ENCODE measurements at places on chromosomes 3 and 15.

- no peak for DNase-seq
Observed at GRCh38 chr3:113124256-113124830, 87.0 kb upstream of the BOC start.

- DNase-seq, result no peak
Observed at GRCh38 chr3:54951405-54951804, 23.5 kb upstream of the LRTM1 start.

GRCh38 chr3:107201146-107201545 lies 176.1 kb upstream of the CCDC54 start:
- DNase-seq, result no peak

DNA sequence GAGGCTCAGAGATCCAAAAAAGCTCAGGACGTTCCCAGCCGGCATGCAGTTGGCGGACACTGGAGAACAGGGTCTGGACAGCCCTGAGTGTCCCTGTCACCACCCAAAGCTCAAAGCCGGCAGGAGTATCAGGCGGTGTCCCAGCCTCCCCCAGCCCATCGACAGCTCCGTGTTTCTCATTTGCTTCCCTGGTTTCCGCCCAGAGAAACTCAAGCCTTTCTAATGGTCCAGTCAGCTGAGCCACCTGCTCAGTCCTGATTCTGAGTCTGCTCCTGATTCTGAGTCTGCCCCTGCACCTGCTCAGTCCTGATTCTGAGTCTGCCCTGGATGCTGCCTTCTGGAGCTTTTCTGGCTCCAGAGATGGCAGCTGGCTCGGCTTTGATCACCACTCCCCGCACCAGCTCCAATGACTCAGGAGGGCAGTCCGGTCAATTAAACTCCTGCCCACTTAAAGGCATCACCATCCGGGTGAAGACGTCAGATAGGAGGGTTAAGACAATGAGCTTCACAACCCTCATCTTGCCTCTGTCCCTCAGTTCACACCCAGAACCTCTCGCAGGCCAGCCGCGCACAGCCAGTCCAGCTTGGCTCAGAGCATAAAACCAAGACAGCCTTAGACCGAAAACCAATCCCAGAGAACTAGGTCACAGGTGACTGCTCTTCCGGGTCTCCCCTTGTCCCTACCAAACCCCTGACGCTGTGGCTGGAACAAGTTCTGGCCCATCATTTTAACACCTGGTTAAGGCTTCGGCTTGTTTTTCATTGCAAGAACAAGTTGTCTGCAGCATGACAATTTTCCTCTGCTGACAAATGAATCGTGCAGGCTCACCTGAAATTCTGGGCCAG lies 6.8 kb downstream of the PCSK6 start:
- no peak for DNase-seq

DNA sequence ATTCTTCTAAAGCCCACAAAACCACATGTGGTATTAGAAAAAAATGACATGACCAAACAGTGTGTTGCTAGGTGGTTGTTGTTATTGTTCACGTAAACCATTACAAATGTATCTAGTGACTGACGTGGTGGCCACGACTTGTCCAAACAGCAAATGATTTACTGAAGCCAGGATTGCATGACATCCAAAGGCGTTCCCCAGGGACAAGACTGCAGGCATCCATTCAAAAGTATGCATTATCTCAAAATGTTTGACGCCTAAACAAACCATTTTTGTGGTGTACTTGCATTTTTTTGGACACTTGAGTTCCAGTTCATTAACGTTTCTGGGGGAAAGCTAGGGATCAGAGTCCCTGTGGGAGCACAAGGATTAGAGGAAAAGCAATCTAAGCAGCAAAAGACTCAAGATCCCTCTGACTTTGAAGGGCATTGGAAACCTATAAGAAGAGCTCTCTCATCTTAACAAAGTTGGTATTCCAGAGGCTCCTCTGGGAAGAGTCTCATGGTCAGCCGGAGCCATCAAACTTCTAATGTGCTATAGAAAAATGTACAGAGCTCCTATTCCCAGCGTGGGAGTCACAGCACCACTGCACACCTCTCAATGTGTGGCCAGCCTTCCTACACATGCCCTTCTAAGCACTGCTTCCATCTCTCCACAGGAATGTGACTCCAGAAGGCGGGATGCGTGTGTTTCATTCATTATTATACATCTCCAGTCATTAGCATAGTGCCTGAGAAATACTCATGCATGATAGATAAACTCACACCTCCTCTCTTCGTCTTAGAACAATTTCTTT lies 62.9 kb downstream of the FBN1 start:
- no peak for DNase-seq

DNA sequence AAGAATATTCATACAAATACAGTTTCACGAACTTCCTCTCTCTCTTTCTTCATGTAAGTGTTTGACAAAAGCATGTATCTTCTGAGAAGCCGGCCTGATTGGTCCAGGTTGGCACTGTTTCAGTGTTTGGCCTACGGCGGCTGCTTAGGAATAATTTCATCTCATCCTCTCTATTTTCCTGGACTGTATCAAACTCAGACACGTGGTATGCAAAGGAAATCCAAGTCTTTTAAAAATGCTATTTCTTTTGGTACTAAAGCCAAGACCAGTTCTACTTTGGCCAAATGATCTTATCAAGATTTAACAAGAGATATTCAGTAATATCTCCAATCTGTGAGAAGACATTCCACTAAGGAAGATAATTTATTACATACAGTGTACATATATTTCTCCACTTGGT lies 152.8 kb downstream of the TIGIT start:
- DNase-seq, result no peak

DNA sequence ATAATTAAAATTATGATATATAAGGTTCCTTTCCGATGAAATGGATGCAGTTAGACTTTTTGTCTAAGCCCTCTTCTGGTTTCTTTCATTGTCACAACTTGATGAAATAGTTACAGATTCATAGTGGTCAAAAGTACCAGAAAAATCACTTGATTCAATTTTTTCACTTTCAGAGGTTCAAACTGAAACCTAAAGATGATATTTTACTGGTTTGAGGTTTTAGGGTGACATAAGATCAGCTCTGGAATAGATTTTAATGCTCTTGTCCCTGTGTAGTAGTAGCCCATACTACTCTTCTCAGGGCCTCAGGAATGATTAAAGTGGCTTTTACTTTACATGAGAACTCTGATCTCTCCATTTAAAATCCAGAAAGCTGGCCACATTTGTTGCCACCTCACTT lies 479.1 kb upstream of the ZNF717 start:
- DNase-seq, result no peak

DNA sequence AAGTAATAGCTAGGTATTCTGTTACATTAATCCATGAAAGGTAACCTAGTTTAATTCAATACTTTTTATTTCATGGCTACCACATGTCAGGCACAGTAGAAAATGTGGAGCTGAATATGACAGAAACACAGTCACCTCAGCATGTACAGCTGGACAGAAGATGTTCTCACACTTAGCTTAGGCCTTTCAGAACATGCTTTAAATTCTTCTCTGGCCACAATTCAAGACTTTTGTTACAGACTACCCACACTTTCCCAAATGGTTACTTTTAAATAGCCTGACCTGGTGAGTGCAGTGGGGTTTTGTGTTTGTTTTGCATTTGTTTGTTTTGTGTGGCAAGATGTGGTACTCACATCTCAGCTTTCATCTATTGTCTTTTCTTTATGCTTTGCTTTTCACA lies 1079.5 kb downstream of the IGSF11 start:
- no peak for DNase-seq

GRCh38 chr3:178947738-178948137 lies 123.9 kb downstream of the ZMAT3 start:
- DNase-seq, result no peak

- no peak for DNase-seq
Observed at GRCh38 chr3:126858401-126858800, 124.5 kb upstream of the PLXNA1 start.

DNA sequence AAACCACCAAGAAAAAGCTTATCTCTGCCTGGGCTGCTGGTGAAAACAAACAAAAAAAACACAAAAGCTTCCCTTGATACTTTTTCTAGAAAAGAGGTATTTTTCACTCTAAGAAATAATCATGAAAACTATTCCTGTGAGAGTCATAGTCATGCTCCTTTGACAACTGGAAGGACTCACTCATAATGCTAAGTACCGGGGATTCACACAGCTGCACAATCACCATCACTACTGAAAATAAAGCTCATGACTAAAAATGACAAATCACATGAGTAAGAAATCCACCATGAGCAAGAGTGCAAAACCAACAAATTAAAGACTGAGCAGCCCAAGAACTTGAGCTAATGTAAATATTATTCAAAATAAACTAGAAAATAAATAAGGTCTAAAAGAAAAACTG lies 10.6 kb upstream of the POU1F1 start:
- no peak for DNase-seq

- DNase-seq, result peak; percentile 2
Observed at GRCh38 chr15:71448688-71449114, 333.4 kb downstream of the THSD4 start.

DNA sequence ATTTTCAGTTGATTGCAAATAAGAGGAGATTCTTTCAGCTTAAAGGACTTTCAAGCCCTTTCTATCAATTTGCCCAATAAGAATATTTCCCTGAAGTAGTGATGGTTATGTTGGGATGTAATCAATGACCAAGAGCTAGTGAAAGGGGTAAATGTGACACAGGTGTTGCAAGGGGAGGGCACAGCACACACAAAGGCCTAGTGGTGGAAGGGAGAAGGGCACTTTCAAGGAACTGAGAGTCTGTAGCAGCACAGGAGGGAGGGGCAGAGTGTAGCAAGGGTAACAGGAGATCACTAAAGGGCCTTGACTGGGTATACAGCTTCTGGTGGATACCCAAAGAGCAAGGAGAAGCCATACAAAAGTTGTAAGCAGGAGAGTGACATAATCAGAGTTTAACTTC lies 217.8 kb upstream of the ARHGEF26 start:
- no peak for DNase-seq

DNA sequence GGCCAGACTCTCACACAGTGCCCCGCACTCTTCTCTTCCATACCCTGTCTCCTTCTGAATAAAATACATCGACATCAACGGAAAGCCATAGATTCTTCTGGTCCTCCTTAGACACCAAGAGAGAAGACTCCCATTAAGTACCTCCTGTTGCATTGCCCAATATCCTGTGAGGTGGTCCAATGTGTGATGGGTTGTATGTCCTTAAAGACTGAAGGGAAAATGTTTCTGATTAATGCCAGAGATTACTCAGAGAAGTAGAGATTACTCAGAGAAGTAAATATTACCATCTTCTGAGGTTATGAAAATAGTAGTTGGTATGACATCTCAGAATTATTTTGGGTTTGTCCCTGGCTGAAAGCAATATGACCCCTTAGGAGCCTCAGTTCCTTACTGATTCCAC lies 60.8 kb upstream of the GALNT15 start:
- DNase-seq, result no peak

- DNase-seq, result no peak
Observed at GRCh38 chr15:39513936-39514335, 66.9 kb upstream of the THBS1 start.

- DNase-seq, result no peak
Observed at GRCh38 chr3:109045271-109046040, 72.5 kb downstream of the MORC1 start.

DNA sequence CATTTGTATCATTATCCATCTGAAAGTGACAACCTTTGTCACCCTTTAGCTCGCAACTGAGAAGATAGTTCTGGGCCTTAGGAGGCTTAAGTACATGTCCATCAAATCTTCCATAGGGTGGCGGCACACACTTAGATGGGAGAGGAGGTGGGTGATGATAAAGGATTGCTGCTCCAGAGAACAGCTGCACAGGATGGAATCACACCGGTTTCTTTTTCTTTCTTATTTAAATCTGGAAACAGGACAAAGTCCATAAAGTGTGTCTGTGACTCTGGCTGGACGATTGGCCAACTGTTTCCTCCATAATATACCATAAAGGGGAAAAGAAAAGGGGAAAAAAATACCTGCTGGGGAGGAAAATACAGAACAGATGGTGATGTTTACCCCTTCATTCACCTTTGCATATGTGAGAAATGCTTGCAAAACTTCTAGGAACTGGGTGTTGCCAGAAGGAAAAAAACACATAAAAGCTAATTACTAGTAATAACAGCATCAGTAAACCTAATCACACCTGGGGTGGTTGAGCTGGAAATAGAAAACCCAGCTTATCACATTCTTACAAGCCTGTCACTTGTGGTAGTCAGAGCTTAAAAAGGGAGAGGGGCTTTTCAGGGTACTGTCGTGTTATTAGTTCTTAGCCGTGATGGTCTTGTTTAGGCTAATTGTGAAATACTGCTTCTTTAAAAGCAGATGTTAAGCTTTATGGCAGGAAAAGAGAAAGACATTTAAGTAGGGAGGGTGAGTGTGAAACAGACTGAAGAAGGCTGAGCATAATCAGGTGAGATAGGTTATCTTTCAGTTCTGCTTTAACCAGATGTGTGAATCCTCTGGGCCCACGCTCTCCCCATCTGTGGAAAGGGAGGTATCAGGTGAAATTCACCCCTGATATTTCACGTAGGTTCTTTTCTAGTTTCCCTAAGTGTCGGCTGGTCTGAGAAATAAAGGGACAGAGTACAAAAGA lies 16.7 kb downstream of the C2CD4A start:
- no peak for DNase-seq

GRCh38 chr3:140953028-140953960 lies 11.7 kb downstream of the SLC25A36 start:
- DNase-seq, result no peak

DNA sequence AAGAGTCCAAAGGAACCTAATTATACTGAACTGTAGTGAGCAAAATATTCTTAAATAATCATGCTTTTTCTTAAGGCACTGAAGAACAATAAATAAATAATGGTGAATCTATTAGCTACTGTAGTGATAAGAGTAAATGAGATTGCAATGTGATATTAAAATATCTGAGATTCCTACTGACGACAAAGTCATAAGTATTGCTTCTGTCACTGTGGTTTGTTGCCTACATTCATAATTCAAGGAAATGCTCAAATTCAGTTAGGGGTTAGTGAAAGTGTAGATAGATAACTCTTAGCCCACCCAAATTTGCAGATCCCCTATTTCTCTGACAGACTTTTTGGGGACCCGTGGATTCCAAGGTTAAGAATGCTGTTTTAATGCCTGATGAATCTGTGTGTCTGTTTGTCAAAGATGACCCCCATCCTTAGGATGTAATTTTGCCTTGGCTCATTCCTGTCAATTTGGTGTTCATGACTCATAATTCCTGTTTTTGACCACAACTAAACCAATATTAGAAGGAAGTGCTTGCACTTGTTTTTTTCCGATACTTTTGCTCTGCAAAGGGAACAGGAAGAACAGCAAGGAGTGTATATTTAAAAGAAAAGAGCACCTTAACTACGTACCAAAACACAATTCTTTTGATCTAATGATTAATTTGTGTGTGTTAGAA lies 86.7 kb downstream of the MAGI1 start:
- DNase-seq, result no peak

DNA sequence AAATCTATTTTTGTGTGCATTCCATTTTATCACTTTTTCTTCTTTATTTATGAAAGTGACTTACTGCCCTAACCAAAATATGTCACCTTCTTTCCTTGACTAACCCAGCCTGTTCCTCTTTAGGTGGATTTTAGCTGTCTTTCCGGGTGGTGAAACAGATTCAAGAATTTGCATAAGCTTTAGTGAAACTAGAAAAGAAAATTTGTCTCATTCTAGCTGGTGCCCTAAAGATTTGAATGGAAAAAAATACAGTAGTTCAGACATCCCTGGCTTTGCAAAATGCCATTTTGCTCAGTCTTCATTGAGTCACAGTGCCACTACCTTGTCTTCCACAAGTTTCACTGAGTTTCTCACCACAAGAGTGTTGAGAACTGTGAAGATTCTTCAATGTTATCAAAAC lies 28.2 kb upstream of the CCDC50 start:
- no peak for DNase-seq
